ENCODE measurements at places on chromosomes 11 and 22. TPM values are rescaled to one million over a fixed set of nuclear protein-coding genes. Genes with fewer than 3 reads are reported as not detected.

The PHLDB1 gene
- total RNA-seq = 227 TPM

- DNase-seq = peak; percentile 15
Observed at GRCh38 chr11:130772266-130773227, 143.7 kb downstream of the SNX19 start.

The ANO1 gene
- 20.9 TPM for total RNA-seq

GRCh38 chr11:133708547-133709051 lies 136.7 kb downstream of the SPATA19 start:
- DNase-seq = no peak

The ATG2A gene
- 82.3 TPM for total RNA-seq

GRCh38 chr11:9714272-9714940 lies 50.5 kb downstream of the SWAP70 start:
- DNase-seq = no peak

DNA sequence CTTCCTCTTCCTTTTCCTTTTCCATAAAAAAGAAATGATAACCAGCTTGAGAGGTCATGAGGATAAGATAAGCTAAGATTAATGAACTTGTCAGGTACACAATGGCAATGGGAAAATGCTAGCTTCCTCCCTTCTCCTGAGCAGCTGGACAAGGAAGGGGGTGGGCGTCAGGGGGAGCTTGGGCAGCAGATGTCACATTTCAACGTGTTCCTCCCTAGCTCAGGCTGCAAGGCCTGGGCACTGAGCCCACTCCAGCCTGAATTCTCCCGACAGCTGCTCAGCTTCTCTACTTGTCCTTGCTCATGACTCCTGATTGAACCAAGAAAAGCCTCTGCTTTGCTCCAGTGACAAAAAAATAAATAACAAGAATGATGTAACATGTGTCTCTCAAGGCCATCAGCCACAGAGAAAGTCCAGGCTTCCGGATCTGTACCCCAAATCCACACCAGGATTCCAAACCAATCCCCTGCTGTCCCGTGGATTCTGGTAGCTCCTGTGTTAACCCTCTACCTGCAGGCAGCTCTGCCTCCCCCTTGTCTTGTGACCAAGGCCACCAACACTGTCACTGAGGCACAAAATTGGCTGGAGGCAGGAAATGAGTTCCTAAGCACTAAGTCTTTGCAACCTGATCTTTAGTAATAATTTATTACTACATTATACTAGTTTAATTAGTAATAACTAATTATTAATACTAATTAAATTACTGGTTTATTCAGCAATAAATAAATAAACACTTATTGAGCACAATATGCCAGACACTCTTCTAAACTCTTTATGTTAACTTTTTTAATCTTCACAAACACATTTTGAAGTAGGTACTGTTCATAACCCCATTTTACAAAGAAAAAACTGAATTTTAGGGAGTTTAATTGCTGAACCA lies 146.5 kb downstream of the CCDC34 start:
- peak; percentile 33 for DNase-seq

GRCh38 chr11:114166897-114167323 lies 107.4 kb downstream of the ZBTB16 start:
- no peak for DNase-seq

The LRRC51 gene
- total RNA-seq = 5.6 TPM

The SLC22A9 gene
- total RNA-seq = not detected

The KRTAP5-7 gene
- 4.5 TPM for total RNA-seq

The IGSF9B gene
- 5.6 TPM for total RNA-seq

- no peak for DNase-seq
Observed at GRCh38 chr11:29616611-29617010, 400.2 kb downstream of the KCNA4 start.

DNA sequence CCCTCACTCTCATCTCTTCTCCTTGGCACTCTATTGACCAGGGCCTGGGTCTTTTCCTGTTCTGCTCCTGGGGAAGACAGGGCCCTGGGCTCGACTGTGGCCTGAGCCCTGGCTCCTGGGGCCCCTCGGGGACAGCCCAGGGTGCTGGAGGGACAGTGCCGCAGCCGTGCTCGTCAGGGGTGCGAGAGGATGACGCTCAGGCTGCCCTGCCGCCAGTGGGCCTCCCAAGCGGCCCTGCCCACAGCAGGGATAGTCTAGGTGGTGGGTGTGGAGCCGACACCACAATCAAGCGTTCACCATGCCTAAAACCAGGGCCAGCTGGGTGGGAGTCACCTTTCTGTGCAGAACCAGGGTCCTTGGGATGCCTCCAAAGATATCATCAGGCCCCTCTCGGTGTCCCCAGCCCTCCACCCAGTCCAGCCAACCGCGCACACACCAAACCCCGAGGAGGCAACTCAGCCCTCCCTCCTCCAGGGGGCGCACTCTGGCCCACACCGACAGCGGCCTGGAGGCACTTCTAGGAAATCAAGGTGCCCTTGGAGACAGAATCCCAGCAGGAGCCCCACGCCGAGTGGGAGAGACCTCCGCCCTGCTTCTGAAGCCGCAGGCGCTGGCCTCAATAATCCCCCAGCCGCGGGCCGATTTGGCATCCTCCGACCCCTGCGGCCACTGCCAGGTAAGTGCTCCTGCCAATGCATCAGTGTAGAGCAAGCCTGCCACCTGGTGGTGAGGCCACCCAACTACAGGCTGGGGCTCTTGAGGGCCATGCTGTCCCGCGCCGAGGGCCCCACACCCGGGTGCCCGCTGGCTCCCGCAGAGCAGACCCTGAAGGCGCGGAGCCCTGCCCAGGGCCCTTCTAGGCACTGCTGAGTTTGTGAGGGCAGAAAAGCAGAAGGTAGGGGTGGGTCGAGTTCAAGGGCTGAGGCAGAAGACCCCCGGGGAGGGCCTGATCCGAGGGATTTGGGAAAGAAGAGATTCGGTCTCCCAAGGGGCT lies 496.4 kb downstream of the BUD13 start:
- peak; percentile 86 for DNase-seq

DNA sequence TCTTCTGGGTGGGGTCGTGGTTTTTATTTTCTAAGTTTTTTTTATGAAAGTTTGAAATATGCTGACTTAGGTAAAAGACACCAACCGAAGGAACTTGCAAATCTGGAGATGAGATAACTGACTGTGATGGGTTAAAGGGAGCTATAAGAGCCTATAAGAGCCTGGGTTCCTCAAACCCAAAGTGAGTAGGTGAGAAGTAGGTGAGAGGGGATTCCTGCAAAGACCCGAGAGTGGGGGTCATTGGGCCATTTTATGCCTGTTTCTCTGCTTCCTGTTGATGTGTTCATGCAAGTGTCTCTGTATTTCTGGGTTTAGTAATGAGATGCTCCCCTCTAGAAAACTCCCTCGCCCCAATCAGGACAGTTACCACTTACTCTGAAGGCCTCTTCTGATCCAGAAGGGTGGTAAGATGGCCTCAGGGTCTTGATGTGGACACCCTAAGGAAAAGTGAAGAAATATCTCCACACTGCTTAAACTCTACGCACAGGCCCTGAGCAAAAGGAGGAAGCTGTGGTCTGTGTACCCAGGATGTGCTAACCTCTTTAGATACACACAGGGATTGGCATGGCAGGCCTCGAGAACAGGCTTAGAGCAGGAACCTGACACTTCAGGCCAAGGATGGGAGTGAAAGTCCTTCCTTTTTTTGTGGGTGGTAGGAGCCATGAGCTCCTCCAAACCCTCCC lies 1.8 kb downstream of the FLI1 start:
- peak; percentile 54 for DNase-seq

- peak; percentile 57 for DNase-seq
Observed at GRCh38 chr22:20211997-20212753, 55.9 kb downstream of the RTN4R start.

DNA sequence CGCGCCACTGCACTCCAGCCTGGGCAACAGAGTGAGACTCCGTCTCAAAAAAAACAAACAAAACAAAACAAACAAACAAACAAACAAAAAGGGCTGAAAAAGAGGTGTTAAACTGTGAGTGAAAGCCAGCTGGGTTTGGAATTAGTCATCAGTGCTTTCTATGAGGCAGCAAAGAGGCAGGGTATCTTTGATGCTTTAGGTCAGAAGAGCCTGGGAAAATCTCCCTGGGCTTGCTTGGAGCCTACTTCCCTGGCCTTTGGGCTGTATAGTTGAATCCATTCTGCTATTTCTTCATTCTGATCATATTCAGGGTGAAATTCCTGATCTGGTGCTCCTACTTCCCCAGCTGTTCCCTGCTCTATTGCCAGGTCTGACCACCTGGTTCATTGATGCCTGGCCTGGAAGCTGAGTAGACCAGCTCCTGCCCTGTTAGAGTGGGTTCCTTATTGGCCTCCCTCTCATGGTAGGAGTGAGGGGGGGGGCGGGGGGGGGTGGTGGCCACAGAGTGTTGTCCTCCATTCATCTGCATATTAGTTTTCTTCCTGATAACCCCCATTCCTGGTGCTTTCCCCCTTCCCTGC lies 65.6 kb downstream of the INSC start:
- DNase-seq = no peak

The KCNJ1 gene
- total RNA-seq = not detected

GRCh38 chr11:76041208-76041607 lies 165.1 kb downstream of the WNT11 start:
- DNase-seq = no peak

DNA sequence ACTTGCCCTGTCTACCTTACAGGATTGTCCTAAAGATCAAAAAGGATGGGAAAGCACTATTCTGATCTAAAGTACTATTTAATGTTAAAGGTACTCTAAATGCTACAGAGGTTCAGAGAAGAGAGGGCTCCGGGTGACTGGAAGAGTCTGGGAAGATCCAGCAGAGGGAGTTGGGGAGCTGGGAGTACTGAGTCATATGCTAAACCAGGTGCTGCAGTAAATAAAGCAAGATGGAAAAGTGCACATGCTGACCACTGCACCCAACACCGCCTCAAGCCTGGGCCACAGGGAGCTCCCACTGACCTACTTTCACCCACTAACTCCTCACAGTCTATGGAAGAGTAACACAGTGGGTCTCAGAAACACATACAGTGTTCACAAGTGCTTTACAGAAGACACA lies 49.3 kb downstream of the WT1 start:
- peak; percentile 24 for DNase-seq

The NECTIN1 gene
- 11.7 TPM for total RNA-seq

- DNase-seq = no peak
Observed at GRCh38 chr11:84799112-84799511, 828.0 kb downstream of the DLG2 start.

DNA sequence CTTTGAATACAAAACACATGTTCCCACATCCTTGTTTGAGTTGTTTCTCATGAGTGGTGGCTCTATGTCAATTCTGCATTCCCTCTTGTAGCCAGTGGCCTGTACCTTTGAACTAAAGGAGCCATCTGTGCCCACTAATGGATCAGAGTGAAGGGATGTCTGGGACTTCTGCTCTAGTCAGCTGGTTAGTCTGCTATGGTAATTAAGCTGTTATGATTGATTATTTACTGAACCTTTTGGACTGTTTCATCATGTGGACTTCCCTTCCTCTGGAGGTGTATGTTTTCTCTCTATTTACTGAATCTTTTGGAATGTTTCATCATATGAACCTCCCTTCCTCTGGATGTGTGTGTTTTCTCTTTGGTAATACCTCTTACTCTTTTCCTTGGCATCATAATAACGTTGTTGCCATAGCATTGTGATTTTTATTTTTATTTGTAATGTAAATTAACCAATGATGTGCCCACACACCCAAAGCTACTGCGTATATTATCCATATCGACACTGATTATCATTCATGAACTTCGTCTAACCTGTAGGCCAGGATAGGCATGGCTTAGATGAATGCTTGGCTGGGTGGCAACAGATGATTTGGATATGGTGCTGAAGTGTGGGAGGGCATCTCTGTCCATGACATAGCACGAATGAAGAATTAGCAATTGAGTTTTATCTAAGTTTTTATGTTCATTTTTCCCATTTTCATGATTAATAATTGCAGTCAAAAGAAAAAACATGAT lies 112.3 kb upstream of the SORL1-AS1 start:
- no peak for DNase-seq

The UCP3 gene
- total RNA-seq = 1.3 TPM

The ACER3 gene
- 8.8 TPM for total RNA-seq

The UPK2 gene
- total RNA-seq = not detected

The NCR3LG1 gene
- total RNA-seq = 10.5 TPM

DNA sequence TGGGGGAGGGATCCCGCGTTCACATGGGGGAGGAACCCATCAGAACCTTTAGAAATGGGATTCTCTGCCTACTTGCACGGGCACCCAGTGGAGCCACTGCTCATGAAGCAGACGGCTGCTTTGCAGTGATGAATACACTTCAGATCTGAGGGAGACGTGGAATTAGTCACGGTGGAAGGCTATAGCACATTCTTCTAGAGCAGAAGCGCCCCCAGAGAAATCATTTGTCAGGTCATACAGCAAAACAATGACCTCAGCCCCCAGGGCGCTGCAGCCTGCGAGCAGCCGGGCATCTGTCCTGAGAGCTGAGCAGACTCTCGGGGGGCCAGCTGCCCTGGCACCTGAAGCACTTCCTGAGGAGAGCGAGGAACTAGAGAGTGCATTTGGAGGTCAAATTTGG lies 12.7 kb downstream of the TP53AIP1 start:
- DNase-seq = no peak

GRCh38 chr11:40998920-40999319 lies 460.5 kb downstream of the LRRC4C start:
- DNase-seq = no peak

The MGAT3 gene
- 1.2 TPM for total RNA-seq

The PLAAT2 gene
- total RNA-seq = 47.9 TPM

DNA sequence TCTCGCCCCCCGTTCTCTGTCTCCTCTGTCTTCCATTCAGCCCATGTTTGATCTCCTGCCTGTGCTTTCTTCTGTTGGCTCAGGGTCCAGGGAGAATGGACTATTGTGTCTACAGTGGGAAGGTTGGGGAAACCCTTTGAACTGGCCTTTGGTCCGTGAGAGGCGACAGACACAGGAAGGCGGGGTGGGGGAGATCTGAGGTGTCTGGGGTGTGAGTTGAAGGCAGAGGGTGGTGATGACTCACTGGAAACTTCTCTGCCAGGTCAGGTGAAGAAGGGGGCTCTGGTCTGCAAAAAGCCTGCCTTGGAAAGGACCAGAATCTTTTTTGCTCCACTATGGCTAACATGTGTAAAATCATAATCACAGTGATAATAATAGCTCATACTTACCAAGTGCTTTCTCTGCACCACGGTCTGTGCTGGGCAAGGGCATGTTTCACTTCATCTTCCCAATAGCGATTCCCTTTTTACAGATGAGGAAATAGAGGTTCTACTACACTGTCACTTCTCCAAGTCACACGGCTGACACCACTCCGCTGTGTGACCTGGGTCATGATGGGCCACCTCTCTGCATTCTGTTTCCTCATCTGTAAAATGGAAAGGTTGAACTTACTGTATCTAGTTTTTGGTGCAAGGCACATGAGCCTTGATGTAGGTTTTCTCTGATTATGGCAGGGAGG lies 99.8 kb upstream of the ALX4 start:
- no peak for DNase-seq
